ENCODE measurements at places on chromosomes 12 and 14. TPM values are rescaled to one million over a fixed set of nuclear protein-coding genes. Genes with fewer than 3 reads are reported as not detected.

DNA sequence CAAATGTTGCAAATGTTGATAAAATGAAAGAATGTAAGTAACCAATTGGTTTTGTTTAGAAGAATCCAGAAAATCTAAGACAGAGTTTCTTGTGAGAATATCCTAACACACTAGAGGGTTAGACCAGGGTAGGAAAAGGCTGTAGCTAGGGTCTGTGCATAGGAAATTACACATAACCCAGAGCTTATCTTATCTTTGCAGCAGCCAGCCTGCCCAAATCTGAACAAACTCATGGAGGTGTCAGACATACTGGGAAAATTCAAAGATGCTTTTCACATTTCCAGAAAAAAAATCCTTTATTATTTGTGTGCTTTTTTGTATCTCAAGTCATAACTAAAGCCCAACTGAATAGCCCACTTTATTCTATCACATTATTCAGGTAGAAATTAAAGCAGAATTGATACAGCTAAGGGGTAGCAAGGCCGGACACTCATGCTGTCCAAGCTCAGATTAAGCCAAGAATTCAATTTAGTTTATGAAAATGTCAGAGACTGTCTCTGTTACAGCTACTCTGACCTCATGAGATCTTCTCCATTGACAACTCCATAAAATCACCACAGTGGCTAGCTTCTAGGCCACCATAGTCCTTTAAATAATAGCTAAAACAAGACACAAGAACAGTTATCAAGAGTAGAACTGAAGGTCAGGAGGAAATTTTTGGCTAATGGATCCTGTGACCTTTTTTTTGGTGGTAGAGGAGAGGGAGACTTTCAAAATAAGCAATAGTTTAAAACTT, 169.6 kb upstream of the RASSF8 start:
- DNase-seq, result no peak

DNA sequence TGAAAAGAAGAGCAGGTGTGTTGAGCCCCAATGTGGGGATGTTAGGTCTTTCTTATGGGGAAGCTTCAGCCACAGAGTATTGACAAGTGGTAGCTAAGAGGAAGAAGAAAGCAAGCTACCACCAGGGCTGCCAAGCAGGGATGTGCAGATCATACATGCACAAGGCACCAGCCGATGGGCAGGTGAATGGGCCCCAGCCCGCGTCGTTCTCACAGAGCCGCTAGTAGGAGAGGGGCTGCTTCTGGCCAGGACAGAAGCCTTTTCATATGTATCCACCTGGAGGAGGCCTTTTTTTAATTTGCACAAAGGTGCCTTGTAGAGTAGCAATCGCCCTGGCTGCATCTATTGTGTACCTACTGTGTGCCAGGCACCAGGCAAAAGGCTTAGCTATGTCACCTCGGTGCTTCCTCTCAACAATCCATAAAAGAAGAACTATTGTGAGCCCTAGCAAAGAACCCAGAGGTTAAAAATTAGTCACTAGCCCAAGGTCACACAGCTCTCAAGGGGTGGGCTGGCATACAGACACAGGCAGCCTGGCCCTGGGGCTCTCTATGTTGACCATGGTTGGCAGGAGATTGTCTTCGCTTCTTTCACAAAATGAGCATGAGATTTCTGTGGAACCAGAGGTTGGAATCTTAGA, 8.2 kb downstream of the NUAK1 start:
- no peak for DNase-seq

- no peak for DNase-seq
These were observed 9.3 kb downstream of the TESPA1 start for GRCh38 chr12:54975272-54975671.

DNA sequence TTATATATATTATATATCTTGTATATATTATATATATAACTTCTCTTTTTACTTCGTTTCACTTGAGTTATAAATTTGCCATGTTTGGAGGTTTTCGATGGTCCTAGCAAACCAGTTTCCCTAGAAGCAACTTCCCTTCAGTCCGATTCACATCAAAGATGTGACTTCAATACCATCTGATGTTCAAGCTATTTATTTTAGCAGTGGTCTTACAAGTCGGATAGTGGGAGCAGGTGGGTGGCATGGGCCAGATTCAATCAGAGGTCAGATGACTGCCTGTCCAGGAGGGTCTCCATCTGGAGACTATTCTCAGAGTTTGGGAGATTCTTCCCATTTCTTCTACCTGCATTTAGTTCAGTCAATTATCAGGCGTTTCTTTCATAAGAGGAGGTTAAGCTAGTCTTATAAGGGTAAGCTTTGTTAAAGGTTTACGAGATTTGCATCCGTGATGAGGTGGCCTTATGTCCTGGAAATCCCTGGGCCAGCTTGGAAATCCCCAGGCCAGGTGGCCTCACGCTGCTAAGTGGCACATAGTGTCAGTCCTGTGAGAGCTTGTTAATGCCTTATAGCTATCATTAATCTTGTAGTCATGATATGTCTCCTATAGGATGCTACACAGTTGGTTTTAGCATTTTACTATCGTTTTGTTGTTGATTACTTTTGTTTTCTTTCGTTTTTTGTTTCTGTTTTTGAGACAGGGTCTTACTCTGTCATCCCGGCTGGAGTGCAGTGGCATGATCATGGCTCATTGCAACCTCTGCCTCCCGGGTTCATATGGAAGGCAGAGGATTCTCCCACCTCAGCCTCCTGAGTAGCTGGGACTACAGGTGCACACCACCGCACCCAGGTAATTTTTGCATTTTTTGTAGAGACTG, 145.8 kb downstream of the BICD1 start:
- DNase-seq, result no peak

The KCNK10 gene
- total RNA-seq, result 0.14 TPM
